ENCODE measurements at places on chromosomes 3 and 15.

GRCh38 chr15:69798481-69799250, 299.1 kb downstream of the TLE3 start:
- DNase-seq: no peak

- peak; percentile 19 for DNase-seq
Measured at GRCh38 chr15:66390678-66391077, 4.0 kb downstream of the MAP2K1 start.

DNA sequence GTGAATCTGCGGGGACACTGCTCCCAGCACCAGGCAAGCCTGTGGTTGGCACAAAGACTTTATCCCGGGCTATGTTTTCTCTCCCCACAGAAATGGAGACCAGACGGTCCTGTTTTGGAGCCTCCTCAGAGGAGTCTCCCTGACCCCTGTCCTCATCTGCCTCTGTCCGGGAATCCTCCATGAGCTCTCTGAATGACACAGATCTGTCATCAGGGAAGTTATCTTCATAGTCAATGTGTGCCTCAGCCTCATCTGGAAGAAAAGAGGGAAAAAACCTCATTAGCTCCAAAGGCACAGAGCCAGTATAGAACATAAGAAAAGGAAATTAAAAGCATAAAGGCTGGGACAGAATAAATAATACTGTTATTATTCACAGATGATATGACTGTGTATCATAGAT, 40.0 kb downstream of the CRTAP start:
- no peak for DNase-seq

DNA sequence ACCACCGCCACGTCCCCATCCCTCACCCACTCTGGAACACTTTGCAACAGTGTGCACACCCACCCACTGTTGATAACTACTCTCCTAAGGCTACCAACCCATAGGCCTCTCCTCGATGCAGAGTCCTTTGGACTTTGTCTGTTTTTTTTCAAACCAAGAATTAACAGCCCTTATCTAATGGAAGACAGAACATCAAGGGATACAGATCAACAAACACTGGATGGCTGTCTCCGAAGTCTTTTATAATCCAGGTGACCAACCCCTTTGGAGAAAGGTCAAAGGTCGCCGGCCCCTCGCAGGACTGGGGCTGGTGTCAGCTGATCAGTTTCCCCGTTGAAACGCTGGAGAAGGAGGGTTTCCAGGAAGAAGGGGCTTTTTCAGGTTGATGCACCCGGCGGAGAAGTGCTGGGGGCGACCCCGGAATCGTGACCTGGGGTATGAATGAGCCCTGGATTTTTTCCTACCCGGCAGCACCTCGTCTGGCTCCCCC, 532 bp downstream of the B4GALT4 start:
- DNase-seq: no peak

- no peak for DNase-seq
Measured at GRCh38 chr3:54206874-54207273, 84.5 kb downstream of the CACNA2D3 start.

- no peak for DNase-seq
Measured at GRCh38 chr3:109819734-109820133, 482.4 kb upstream of the DPPA4 start.

DNA sequence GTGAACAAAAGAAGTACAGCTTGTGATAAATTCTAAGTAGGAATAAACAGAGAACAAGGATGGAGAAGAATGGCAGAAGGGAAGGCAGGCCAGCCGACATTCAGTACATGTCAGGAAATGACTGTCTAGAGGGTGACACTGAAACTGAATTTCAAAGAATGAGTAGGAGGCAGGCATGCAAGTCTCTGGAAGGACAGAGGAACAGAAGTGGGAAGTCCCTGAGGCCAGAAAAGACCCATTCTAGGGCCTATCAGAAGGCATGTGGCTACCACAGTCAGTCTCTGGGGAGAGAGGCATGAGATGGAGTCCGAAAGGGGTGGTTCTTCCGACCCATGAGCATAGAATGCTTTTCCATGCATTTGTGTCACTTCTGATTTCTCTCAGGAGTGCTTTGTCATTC, 243.5 kb upstream of the UBE2E2 start:
- DNase-seq: peak; percentile 62

DNA sequence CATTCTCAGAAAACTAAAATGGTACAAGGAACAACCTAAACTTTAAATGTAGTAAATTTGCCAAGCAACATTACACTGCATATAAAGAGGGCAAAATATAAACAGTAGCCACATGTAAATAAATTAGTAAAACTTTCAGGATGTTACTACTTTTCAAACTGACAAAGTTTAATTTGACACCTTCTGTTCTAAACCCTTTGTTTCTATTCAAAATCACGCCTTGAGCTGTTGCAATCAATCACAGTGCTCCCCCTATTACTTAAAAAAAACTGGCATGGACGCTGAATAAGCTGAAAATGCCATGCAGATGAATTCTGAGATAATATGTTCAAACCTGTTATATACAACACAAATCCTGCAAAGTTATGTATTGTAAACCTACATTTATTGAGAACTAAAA, 69.3 kb downstream of the SATB1 start:
- no peak for DNase-seq

DNA sequence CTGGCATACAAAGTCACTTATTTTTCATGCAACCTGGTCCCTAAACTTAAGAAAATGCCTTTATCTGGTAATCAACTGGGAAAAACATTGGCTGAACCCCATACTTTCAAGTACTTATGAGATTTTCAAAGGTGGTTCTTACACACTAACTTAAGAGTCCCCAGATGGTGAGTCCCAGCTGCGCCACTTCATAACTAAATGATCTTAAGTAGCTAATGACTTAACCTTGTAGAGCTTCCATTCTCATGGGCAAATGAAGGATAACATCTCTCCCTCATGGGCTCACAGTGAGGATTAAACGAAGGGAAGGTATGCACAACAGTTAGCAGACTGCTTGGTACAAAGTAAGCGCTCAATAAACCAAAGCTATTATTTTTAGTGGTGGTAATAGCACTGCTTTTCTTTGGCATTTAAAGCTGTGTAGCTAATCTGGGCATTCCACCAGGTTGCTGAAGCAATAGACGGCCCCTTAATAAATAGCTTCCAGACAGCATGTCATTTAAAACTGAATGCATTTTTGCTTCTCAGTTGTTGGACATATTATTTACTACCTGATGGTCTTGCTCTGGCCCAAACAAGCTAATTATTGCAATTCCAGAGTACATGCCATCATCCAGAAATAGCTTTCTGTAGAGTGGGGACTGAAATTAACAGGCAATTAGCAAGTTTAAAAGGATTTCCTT, 55.4 kb downstream of the LIPC start:
- no peak for DNase-seq
